ENCODE measurements at places on chromosomes 5 and 9.

- DNase-seq, result no peak
Measured at GRCh38 chr5:35320029-35320428, 89.7 kb upstream of the PRLR start.

DNA sequence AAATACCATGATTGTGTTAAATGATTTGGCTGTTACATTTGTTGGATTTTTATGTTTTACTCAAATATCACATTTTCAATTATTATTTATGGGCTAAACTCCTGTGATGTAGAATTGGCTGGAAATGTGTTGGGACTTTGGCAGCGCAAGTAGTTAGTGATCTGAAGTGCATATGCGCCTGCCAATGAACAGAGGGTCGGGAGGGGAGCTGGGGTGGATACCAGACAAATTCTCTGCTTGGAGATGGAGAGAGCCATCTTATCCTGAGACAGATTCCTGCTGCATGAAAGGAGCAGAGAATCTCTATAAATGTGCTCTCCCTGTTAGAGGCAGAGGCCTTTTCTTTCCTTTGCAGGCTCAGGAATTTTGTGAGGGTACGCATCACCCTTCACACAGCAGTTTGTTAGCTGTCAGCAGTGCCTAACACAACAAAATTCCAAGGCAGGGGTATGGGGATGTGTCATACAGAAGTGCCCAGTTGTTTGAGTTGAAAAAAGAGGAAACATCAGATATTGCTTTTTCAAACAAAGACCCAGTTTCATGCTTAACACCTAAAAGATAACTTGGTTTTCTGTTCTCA, 489.1 kb downstream of the CSNK1G3 start:
- DNase-seq, result no peak

DNA sequence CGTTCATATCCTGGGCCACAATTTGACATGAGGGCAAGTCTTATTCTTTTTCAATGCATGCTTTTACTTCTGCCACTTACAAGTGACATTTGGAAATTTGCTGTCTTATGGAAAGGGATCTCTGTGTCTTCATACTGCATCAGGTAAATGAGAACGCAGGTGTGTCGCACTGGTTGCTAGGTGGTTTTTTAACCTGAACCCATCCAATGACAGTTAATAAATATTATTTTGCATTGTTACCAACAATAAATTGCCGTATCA, 1.1 kb downstream of the ADAMTS16 start:
- DNase-seq, result no peak

DNA sequence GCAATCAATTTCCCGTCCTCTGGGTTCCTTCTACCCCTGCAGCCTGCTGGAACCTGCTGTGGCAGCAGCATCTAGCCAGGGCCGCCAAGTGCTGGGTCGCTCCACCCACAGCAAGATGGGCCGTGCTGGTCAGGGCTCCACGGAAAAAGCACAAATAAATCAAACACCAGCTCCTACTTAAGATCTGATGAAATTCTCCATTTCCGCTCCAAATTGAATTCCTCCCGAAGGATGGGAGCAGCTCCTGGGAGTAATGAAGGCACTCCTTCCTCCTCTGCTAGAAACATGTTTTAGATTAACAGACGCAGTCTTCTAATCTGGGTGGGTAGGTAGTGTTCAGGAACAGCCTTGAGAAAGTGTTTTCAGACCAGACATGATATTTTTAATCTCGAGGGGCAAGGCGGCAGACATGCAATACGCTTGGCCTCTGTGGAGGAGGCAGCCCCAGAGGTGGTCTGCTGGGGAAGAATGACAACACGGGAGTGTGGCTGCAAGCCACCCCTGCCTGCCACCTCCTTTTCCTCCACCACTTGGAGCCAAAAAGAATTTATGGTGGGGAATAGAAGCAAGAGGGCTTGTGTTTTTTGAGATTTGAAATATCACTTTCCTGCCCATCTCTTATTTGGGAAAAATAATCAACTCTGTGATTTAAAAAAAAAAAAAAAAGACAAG, 194.1 kb downstream of the AOPEP start:
- DNase-seq, result no peak

DNA sequence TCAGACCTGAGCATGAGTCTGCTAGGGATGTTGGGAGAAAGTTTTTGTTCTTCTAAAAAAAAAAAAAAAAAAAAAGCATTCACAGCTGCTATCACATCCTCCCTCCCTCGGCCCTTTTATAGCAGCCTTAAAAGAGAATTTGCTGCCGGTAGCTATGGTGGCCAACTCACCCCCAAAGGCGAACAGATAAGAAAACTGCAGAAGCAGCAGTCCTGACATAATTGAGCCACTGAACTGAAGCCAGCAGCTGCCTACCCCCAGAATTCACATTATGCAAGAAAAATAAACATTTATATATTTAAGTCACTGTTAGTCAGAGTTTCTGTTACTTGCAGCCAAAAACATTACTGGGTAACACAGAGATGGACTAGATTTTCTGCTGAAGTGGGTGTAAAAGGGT, 124.3 kb upstream of the SMARCA2 start:
- DNase-seq, result no peak

DNA sequence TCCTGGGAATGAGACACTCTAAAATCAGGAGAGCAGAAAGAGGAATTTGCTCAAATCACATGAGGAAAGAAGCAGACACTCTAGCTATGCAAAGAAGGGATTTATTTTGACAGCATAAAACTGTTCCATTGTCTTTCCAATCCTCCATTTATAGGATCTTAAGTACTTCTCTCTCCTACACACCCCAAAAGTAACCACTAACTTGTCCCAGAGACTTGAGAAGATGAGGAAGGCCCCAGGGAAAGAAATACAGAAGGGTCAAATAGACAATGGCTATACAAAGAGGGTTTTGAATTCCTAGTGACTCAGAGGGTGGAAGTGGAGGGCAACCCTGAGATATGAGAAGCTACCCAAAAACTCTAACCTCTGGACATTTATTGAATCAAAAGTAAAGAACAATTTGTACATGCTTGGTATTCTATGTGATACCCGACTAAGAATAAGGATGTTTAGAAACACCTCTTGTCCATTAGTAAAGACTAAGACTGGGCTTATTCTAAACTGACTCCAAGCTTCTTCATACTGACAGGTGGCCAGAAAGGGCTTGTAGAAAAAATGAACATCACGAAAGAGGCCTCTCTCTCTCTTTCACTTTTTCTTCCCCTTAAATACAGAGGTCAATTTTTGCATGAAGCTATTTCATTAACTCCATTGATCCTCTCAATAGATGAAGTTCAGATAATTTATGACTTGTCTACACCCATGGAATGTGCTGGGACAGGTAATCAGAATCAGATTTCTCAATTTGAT, 20.6 kb downstream of the DMAC1 start:
- no peak for DNase-seq

DNA sequence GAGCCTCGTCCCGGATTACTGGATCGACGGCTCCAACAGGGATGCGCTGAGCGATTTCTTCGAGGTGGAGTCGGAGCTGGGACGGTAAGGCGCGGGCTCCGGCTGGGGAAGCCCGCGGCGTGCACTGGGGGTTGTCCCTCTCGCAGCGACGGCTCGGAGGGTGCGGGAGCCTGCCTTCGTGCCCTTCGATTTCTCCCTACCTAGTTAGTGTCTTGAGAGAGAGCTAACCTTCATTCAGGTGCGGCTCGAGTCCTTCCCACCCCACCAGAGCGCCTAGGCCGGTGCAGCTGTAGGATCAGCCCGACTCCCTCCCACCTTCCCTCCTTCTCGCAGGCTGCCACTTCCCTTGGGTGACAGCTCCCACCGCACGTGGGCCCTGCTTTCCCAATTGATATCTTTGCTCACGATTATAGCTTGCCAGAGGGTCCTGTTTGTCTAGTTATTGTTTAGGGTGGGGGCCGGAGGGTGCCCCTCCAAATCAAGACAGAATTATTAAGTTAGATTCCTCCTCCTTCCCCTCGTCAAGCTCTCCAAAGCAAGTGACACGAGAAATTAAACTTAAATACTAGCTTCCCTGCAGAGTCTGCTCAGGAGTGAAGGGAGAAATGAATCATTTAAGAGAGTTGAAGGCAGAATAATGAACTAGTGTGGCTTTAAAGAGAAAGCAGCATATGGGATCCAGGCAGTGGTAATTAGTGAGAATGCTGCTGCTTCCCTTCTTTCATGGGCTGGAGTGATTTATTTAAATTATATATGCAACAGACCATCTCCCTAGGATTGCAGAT, 569 bp downstream of the CAMK4 start:
- no peak for DNase-seq

DNA sequence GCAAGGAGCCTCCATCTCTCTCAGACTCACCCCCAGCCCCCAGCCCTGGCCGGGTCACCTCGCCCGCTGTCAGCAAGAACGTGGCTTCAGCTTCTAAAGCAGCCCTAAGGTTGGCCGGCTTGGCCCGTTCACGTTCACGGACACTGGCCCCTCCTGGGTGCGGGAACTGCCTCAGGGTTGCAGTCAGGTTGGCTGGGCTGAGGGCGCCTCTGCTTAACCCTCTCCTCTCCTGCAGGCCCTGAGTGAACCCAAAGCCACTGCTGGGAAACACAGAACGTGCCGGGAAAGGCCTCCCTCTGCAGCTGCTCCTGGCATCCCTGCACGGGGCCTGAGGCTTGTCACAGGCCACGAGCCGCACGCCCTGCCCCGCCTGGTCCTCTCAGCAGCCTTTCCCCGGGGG, 40.1 kb upstream of the UBAC1 start:
- DNase-seq, result no peak

GRCh38 chr9:4826417-4827166, 33.8 kb downstream of the RCL1 start:
- no peak for DNase-seq

- no peak for DNase-seq
Measured at GRCh38 chr5:80251636-80252035, 4.2 kb downstream of the SERINC5 start.

DNA sequence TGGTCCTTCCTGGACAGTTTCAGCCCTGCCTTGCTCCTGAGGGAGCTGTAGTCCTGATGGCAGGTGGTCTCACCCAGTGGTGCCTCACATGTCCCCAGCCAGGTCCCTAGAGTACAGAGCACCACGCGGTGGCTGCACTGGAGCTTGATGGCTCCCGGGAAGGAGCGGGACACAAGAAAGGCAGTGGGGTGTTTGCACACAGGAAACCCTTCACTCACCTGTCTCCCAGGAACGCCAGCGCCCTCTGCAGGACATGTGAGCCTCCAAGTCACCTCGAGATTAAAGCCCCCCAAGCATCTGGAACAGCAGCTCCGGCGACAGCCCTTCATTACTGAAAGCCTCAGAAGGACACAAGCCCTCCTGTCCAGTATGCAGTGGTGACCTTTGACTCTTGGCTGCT, 19.9 kb upstream of the TMEM250 start:
- no peak for DNase-seq

DNA sequence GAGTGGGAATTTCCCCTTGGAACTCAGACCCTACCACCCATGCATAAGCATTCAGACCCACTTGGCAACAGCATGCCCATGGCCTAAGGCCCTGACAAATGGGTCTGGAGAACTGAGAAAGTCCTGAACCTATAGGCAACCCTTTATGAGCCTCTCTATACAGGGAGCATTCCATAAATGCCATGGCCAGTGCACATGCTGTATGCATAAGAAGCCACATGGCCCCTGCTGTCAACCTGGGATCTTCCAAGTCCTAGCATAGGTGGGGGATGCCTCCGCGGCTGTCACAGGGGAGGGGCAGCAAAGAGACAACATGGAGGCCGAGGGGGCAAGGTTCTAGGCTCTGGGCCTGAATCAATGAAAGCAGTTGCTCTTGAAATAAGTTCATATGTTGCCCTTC, 8.2 kb upstream of the NIPAL4 start:
- no peak for DNase-seq

- DNase-seq, result no peak
Measured at GRCh38 chr5:32852976-32853375, 141.9 kb downstream of the NPR3 start.

DNA sequence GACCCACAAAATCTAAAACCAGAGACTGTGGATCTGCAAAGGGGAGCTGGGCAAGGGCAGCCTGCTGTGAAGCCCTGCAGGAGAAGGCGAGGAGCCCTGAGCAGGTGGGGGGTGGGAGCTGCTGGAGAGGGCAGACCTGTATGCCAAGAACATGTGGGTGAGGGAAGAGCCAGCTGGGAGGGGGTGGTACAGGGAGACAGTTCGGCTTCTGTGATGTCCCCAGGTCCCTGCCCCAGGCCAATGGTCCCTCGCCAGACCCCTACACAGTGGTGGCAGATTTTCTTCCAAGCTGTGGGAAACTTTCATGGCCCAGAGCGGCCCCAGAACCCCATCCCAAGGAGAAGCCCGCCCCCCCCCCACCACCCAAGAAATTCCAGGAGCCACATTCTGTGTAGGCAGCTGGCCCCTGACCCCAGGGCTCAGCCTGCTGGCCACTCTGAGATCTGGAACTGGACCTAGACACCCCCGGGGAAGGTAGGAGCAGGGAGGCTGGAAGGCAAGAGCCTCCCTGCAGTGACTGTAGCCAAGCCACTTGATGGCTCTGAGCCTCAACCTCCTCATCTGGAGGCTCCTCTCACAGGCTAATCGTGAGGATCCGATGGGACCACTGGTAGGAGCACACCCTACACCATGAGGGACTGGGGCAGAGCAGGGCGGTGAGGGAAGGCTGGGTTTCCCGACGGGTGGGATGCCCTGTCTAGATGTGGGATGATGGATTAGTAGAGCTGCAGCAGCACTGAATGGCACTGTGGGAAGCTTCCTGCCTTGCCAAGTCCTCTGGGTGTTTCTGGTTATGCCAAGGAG, 22.6 kb upstream of the CSF1R start:
- DNase-seq, result no peak

DNA sequence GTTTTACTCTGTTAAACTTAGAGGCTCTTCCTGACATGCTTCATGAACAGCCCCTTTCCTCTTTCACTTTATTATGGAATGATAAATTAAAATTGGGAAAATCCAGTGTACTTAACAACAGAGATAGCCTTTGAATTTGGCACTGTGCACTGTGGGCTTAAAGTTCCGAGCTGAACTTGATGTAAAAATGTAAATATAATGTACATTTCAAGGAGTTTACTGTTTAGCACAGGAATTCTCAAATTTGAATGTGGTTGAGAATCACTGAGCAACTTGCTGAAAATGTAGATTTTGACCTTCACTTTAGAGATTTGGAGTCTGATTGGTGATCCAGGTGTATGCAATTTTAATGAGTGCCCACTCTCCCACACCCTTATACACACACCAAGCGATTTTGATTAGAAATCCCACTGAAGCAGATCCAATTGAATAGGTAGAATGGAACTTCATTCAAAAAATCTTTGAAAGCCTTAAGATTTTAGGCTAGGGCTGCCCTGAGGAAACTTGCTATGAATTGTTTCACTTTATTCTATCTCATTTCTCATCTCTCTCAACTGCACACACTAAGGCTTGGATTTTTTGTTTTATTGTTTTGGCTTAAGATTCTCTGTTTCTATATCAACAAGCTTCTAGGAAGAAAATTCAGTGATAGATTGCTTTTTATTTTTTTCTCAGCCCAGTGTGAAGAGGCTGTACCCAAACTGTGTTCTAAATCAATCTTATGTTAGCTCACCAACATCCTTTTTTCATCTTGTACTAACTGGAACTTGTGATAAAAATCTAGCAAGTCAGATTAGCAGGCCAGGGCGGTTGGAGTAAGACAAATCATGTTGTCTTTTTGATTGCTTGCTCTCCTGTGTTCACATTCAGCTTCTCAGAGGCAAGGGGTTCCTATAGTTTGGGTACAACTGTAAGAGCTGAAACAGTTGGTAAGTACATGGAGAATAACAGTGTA, 22.9 kb downstream of the NUDT12 start:
- DNase-seq, result no peak

GRCh38 chr9:17906841-17907778, 328.2 kb downstream of the SH3GL2 start:
- no peak for DNase-seq

Data from T-helper 22 cell (primary cell).